HAP-1 (cell line): ENCODE measurements at places on chromosomes 12 and 14.

DNA sequence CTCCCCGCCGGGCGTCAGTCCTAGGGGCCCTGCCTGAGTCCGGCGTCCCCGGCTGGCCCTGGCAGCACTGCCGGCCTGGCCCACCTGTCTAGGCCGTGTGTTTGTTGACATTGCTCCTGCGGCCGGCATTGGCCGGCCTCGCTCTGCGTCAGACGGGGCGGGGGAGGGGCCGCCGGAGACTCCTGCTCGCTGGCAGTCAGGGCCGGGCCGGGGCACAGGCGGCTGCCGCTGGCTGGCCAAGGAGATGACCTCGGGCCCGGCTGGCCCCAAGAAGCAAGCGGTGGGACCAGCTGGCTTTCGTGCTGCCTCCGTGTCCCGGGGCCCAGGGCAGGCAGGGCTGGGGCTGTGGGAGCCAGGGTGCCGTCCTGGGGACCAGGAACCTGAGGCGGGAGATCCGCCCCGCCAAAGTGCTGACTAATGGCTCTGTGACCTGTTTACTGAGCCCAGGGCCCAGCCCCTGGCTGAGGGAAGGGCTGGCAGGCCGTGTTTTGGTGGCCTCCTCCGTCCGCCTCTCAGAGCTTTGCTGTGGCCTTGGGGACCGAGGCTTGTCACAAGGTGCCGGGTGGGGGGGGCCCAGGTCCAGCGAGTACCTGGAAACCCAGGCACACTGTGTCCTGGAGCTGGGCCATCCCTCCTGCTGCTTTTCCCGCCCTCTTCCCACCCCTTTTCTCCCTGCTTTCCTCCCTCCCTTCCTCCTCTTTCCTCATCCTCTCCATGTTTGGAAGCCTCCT, 1.8 kb downstream of the ULK1 start:
- DNase-seq, result peak; percentile 88

DNA sequence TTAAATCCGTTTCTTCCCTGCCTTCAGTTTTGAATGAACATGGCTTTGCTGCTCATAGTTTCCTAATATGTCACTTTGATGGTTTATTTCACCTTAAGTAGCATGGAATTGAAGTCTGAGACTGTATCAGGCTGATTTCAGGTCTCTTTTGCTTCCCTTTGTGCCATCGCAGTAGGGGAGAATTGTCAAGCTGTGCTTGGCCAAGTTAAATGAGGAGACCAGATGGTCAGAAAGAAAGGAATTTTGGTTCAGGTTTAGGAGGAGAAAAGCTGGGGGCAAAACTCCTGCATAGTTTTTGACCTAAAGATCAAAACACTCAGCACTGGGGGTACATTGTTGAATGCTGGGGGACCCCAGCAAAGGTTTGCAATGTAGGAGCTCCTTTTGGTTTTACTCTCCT, 398.4 kb downstream of the NUAK1 start:
- no peak for DNase-seq

DNA sequence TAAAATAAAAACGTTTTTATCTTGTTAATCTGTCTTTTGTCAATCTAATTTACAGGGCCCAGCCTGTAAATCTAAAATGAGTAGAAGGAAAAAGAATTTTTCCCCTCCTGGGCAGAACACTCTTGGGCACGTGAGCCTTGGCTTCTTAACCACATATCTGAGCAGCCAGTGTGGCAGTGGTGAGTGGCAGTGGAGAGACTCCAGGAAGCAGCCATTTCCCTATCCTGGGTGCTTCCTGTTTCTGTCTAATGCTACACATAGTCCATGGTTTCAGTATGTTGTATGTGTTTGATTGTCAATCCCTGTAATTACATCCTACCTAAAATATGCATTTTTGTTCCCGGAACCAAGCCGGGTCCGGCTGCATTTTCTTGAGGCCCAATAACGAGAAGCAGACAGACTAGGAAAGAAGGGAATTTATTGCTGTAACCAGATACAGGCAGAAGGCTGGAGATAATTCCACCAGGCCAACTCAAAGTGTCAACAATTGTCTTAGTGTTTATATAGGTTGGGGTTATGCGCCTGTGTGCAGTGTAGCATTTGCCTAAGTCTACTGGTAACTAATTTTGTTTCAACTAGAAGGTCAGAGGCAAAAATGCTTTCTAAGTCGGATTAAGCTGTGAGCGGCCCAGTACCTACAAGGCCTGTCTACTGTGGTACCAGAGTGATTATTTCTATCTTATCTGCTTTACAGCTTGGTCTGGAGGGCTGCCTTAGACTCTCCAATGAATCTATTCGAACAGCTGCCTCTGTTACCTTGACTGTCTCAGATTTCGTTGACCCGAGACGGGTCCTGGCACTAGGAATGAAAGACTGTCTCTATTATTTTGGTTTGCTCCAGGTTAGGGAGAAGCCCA, 82.4 kb upstream of the RESF1 start:
- DNase-seq, result no peak

DNA sequence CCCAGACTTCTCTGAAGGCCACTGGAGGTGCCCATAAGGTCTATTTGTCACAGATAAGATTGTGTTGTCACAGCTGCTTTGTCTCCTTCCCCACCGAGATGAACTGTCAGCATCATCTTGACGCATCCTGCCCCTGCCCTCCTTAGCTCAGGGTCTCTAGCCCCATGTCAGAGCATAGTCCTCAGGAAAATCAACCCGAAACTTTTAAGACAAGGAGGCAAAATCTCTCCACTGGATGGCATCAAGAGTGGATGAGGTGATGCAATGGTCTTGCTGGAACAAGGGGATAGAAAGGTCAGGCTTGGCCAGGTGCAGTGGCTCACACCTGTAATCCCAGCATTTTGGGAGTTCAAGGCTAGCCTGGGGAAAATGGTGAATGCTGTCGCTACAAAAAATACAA, 8.2 kb downstream of the KRT79 start:
- DNase-seq, result no peak
